ENCODE measurements at places on chromosomes 4 and X.

- no peak overlapping the region for H3K4me3 ChIP-seq
- no peak overlapping the region for H3K27ac ChIP-seq
- no peaks in the 10 kb centered on the region for H3K27me3 ChIP-seq
- DNase-seq, result no peak
- no peaks in the 10 kb centered on the region for H3K36me3 ChIP-seq
- peaks cover under 1% of the 10 kb centered on the region for H3K4me1 ChIP-seq
Observed at GRCh38 chrX:1502241-1502640, 34.7 kb downstream of the P2RY8 start.

- no peak overlapping the region for H3K4me3 ChIP-seq
- no peaks in the 10 kb centered on the region for H3K27me3 ChIP-seq
- no peak overlapping the region for H3K27ac ChIP-seq
- H3K4me1 ChIP-seq, result peaks cover 8% of the 10 kb centered on the region
Observed at GRCh38 chr4:27005905-27006590, 145.4 kb downstream of the STIM2 start.

DNA sequence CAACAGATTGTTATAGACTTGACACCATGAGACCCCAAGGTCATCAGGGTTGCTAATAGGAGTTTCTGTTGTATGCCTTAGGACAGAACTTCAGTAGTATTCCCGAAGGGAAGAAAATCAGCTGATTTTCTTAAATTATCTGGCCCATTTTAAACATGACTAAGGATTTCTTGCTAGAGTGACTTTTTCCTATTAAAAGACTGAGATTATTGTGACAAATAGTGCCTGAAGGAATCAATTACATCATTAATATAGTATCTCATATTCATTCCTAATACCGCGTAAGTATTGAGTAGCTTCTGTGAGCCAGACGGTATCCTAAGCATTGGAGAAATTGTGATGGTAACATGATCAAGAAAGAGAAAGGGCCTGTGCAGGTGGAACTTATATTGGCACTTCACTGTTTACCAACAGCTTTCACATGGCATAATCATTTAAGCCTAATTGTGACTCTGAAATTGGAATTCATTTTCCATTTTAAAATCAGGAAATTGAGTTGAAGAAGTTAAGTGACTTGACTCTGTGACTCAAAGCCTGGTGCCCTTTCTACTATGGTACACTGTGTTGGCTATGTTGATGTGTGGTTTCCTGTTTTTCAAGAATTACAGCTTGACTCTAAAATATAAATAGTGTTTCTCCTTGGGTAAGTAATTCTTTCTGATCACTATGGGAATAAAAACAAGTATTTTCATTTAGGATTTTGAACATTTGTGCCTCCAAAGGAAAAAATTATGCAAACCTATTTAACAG lies 4.1 kb downstream of the AFF1 start:
- peak; percentile 76 for DNase-seq
- no peaks in the 10 kb centered on the region for H3K27me3 ChIP-seq

DNA sequence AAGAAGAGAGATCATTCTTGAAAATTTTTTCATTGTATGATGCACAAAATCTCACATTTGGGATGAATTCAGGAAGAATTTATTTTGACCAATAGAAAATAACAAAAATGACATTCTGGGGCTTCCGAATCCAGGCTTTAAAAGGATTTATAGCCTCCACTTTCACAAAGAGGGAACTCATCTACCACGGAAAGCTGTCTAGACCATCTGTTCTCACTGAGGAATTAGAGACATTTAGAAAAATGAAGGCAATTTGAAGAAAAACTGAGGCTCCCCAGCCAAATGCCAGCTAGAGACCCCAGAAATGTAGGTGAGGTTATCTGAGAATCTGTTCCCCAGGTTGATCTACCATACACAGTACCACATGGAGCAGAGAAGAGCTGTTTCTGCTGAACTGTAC lies 464.3 kb downstream of the TMA16 start:
- no peaks in the 10 kb centered on the region for H3K27me3 ChIP-seq
- no peaks in the 10 kb centered on the region for H3K36me3 ChIP-seq
- H3K4me1 ChIP-seq, result no peaks in the 10 kb centered on the region
- H3K27ac ChIP-seq, result no peak overlapping the region
- no peak for DNase-seq
- H3K4me3 ChIP-seq, result no peak overlapping the region

- no peaks in the 10 kb centered on the region for H3K27me3 ChIP-seq
- no peak overlapping the region for H3K4me3 ChIP-seq
- H3K4me1 ChIP-seq, result no peaks in the 10 kb centered on the region
- H3K27ac ChIP-seq, result no peak overlapping the region
- no peak for DNase-seq
Observed at GRCh38 chrX:122945328-122945727, 238.8 kb upstream of the GRIA3 start.

DNA sequence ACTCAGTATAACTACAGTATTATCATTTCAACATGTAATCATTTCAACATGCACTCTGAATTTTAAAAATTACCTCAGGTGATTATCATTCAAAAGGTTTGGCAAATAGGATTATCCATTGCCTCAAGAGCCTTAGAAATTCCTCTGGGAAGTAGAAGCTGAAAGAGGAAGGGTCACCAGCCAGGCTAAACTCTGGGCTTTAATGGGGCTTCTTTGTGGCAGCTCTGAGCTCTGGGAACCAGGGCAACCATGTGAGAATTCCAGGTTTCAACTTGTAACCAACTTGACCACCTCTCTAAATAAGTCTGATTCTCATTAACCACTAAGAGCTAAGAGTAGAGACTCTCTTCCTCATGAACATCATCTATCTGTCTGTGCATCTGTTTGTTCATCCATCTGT lies 117.2 kb upstream of the MED14 start:
- no peak overlapping the region for H3K27ac ChIP-seq
- no peak for DNase-seq
- H3K4me3 ChIP-seq, result no peak overlapping the region

DNA sequence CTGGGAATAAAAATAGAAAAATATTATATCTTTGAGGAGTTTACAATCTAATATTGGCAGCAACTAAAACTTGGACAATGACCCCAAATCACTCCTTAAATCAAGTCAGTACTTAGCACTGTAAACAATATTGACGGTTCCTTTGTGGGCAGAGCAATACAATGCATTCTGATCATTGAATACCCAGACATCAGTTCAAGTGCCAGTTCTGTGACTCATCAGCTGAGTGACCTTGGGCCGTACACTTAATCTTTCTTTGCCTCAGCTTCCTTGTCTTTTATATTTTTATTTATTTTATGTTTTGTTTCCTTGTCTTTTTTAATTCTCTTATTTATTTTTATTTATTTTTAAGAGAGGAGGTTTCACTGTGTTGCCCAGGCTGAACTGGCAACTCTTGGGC lies 112.2 kb upstream of the ANXA3 start:
- no peak overlapping the region for H3K27ac ChIP-seq
- no peak for DNase-seq
- no peaks in the 10 kb centered on the region for H3K36me3 ChIP-seq
- H3K4me1 ChIP-seq, result no peaks in the 10 kb centered on the region

DNA sequence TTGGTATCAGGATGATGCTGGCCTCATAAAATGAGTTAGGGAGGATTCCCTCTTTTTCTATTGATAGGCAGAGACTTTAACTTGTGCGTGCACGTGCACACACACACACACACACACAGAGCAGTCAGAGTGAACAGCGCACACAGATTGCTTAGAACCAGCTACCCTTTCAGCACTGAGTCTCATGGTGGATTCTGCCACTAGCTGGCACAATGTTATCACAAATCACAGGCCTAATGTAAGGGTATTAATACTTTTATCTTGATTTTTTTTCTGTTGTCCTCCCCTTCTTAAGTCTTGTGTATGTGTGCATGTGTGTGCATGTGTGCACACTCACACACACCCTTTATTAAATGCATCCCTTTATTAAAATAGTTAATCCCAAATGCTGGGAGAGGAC lies 53.2 kb downstream of the HADH start:
- no peaks in the 10 kb centered on the region for H3K27me3 ChIP-seq
- no peaks in the 10 kb centered on the region for H3K4me1 ChIP-seq
- no peaks in the 10 kb centered on the region for H3K36me3 ChIP-seq
- no peak overlapping the region for H3K27ac ChIP-seq

GRCh38 chrX:84118315-84118714 lies 69.7 kb downstream of the RPS6KA6 start:
- H3K4me3 ChIP-seq, result no peak overlapping the region
- H3K36me3 ChIP-seq, result no peaks in the 10 kb centered on the region
- no peaks in the 10 kb centered on the region for H3K27me3 ChIP-seq
- no peak for DNase-seq
- H3K4me1 ChIP-seq, result no peaks in the 10 kb centered on the region
- no peak overlapping the region for H3K27ac ChIP-seq

GRCh38 chr4:39305912-39306677 lies 60.1 kb downstream of the RFC1 start:
- H3K27me3 ChIP-seq, result no peaks in the 10 kb centered on the region
- H3K27ac ChIP-seq, result no peak overlapping the region
- H3K4me1 ChIP-seq, result peaks cover 8% of the 10 kb centered on the region
- no peak overlapping the region for H3K4me3 ChIP-seq
- peaks cover 93% of the 10 kb centered on the region for H3K36me3 ChIP-seq

DNA sequence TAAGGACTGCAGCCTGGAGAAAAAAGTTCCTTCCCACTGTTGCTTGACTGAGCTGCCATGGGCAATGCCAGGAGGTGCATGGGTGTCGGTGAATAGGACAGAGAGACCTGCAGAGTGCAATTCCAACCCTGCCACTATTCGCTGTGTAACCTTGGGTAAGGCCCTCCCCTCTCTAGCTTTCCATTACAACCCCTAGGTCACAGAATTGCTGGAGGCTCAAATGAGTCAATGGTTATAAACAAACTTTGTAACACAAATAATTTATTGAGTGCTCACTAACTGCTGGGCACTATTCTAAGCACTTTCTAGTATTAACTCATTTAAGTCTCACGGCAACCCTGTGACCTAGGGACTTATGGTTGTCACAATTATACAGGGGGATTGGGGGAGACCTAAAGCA lies 37.8 kb downstream of the PJA1 start:
- no peak overlapping the region for H3K4me3 ChIP-seq
- no peak overlapping the region for H3K27ac ChIP-seq
- DNase-seq, result no peak
- peaks cover 7% of the 10 kb centered on the region for H3K4me1 ChIP-seq

- no peaks in the 10 kb centered on the region for H3K36me3 ChIP-seq
- H3K4me1 ChIP-seq, result no peaks in the 10 kb centered on the region
- H3K27me3 ChIP-seq, result no peaks in the 10 kb centered on the region
- no peak overlapping the region for H3K27ac ChIP-seq
Observed at GRCh38 chr4:82223715-82224114, 150.1 kb downstream of the HNRNPD start.

- H3K4me3 ChIP-seq, result no peak overlapping the region
- DNase-seq, result peak; percentile 17
- H3K36me3 ChIP-seq, result peaks cover 96% of the 10 kb centered on the region
- no peaks in the 10 kb centered on the region for H3K27me3 ChIP-seq
Observed at GRCh38 chr4:2642968-2643367, 106.5 kb downstream of the FAM193A start.

DNA sequence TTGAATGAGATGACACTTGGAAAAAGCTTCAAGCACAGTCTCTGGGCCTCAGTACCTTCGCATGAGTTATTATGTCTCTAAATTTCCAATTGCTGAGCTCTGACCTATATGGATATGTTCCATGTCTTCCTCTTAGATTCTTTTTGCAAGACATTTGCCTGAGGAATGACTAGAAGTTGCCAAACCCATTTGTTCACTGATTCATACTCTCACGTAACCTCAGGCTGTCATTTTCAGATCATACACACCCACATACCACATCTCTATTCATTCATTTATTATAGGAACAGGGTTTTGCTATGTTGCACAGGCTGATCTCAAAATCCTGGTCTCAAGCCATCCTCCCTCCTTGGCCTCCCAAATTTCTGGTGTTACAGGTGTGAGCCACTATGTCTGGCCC lies 2137.1 kb upstream of the TENM3 start:
- H3K36me3 ChIP-seq, result no peaks in the 10 kb centered on the region
- H3K27me3 ChIP-seq, result no peaks in the 10 kb centered on the region
- no peak overlapping the region for H3K4me3 ChIP-seq
- no peak overlapping the region for H3K27ac ChIP-seq
- H3K4me1 ChIP-seq, result no peaks in the 10 kb centered on the region
- no peak for DNase-seq

DNA sequence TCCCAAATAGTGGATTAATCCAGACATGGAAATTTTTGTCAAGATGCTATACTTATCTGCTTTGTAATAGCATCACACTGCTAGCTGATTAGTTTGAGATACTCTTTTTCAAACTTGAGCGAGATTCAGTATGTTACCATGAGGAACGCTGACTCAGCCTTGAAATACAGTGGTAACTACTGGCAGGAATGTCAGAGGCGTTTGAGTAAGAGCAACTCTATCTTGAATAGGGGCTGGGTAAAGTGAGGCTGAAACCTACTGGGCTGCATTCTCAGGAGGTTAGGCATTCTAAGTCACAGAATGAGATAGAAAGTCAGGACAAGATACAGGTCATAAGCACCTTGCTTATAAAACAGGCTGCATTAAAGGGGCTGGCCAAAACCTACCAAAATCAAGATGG lies 2519.6 kb downstream of the ARAP2 start:
- no peaks in the 10 kb centered on the region for H3K4me1 ChIP-seq
- no peak overlapping the region for H3K27ac ChIP-seq
- no peak for DNase-seq
- H3K27me3 ChIP-seq, result no peaks in the 10 kb centered on the region
- no peak overlapping the region for H3K4me3 ChIP-seq

- no peaks in the 10 kb centered on the region for H3K4me1 ChIP-seq
- H3K27me3 ChIP-seq, result no peaks in the 10 kb centered on the region
- no peak overlapping the region for H3K27ac ChIP-seq
- DNase-seq, result no peak
- H3K4me3 ChIP-seq, result no peak overlapping the region
Observed at GRCh38 chr4:7381221-7381889, 53.4 kb downstream of the PSAPL1 start.

GRCh38 chr4:124132161-124132560 lies 580.4 kb downstream of the ANKRD50 start:
- H3K27me3 ChIP-seq, result no peaks in the 10 kb centered on the region
- no peak overlapping the region for H3K4me3 ChIP-seq
- H3K27ac ChIP-seq, result no peak overlapping the region
- H3K36me3 ChIP-seq, result no peaks in the 10 kb centered on the region
- DNase-seq, result no peak
- H3K4me1 ChIP-seq, result no peaks in the 10 kb centered on the region

GRCh38 chrX:13194291-13195103 lies 125.4 kb downstream of the ATXN3L start:
- no peak overlapping the region for H3K27ac ChIP-seq
- H3K27me3 ChIP-seq, result no peaks in the 10 kb centered on the region

DNA sequence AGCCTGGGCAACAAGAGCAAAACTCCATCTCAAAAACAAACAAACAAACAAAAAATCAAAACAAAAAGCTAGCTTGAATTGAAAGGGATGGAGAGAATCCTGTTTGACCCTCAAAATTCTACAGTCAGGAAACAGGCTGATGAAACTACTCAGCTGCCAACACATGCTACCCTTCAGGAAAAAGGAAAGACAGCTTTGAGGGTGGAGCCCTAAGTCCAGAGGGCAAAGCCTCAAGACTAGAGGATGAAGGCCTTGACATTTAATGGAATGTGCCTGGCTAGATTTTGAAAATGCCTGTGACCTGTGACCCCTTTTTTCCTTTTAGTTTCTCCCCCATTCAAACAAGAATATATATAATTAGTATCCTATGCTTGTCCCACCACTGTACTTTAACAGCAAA lies 27.1 kb downstream of the MORC4 start:
- no peak overlapping the region for H3K4me3 ChIP-seq
- H3K4me1 ChIP-seq, result no peaks in the 10 kb centered on the region
- no peak for DNase-seq
- H3K36me3 ChIP-seq, result no peaks in the 10 kb centered on the region
- no peaks in the 10 kb centered on the region for H3K27me3 ChIP-seq
- H3K27ac ChIP-seq, result no peak overlapping the region
